ENCODE measurements at places on chromosomes 4 and X.

DNA sequence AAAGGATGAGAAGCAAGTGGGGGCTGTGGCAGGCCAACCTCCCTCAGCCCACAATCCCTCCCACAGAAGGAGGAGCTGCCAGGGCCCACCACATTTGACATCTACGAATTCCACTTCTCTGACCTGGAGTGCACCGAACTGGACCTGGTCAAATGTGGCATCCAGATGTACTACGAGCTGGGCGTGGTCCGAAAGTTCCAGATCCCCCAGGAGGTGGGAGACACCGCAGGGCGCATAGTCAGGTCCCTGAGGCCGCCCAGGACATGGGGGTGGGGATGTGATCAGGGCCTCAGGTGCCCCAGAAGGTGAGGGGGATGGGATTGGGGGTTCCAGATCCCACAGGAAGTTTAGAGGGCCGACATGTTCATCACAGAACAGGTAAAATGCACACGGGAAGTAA is 13.7 kb downstream of the ATP5ME start:
- DNase-seq, result no peak

DNA sequence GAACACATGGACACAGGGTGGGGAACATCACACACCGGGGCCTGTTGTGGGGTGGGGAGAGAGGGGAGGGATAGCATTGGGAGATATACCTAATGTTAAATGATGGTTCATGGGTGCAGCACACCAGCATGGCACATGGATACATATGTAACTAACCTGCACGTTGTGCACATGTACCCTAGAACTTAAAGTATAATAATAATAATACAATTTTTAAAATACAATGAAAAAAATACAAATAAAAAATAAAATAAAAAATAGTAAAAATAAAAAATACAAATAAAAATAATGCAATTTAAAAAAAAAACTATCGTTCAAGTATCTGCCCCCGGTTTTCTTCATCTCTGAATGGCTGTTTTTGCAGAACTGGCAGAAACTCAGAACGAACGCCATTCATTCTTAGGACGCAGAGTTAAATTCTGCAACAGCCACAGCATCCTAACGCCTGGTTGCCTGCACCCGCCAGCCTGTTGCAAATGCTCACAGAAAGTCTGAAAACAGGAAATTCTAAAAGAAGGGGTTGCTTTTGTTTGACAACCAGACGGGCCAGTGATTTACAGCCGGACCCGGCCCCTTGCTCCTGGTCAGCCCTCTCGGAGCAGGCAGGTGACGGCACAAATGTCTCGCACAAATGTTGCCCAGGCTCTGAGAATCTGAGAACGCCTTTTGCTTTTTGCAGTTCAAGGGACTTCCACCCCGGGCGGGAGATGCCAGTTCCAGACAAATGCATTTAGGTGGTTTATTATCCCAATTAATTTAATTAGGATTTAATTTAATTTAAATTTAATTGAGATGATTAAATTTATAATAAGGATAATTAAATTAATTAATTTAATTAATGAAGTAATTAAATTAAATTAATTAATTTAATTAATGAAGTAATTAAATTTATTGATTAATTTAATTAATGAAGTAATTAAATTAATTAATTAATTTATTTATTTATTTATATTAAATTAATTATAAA is 47.8 kb downstream of the CRLF2 start:
- no peak for DNase-seq

DNA sequence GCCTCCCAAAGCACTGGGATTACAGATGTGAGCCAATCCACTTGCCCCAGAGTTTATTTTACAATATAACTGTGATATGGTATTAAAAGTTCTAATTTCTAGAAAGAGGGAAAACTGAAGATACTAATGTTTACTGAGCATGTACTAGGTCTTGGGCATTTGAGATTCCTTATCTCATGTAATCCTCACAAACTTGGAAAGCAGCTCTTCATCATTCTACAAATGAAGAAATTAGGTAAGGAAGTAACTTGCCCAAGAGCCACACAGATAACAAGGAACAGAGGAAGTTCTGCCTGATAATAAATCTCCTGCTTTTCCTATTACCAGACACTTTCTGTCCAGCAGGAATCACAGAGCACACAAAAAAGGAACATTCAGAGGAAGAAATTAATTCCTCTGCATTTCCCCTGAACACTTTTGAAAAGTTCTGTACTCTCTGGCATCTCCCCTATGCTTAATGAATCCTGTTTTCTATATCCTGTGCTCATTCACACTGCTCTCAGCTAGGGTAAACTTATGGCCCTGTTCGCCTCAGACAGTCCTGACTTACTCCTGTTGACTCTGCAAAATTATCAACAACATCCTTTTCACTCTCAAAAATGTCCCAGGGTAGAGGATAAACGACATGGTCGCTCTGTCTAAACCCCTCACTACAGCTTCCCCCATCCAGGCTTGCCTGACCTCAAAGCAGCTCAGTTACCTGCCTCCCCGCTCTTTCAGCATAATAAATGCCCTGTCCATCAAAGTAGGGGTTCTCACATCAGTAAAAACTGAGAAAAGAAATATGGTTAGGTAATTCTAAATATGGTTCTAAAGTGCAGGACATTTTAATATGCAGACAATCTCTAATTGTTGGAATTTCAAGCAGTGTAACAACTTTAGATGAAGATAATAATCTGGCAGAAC is 13.6 kb downstream of the SH3RF1 start:
- DNase-seq, result no peak

- DNase-seq, result no peak
These were observed 368.7 kb downstream of the MID1IP1 start for GRCh38 chrX:39169976-39170375.

DNA sequence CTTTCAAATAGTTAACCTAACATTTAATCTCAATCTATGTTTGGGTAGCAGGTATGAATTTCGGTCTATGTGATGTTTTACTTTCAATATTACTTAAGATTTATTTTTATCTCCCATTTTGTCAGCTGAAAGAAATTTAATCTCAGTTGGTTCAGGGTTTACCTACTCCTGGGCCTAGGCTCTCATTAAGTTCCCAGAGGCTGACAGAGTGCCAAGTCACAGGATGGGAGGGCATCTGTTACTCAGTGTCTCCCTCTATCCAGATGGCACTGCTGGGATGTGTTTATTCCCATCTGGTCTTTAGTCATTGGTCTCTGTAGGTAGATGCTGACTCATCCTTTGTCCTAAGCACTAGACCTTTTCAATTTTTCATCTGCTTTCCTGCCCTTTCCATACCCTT is 129.4 kb upstream of the ARSJ start:
- no peak for DNase-seq

- no peak for DNase-seq
These were observed 1.9 kb downstream of the NALF2 start for GRCh38 chrX:69505772-69506616.

GRCh38 chr4:21699446-21699845 is 249.1 kb downstream of the KCNIP4 start:
- DNase-seq, result no peak

- DNase-seq, result no peak
These were observed 262.6 kb downstream of the GPC3 start for GRCh38 chrX:133722756-133723155.

- no peak for DNase-seq
These were observed 664.3 kb upstream of the TENM3 start for GRCh38 chr4:181578911-181579310.

DNA sequence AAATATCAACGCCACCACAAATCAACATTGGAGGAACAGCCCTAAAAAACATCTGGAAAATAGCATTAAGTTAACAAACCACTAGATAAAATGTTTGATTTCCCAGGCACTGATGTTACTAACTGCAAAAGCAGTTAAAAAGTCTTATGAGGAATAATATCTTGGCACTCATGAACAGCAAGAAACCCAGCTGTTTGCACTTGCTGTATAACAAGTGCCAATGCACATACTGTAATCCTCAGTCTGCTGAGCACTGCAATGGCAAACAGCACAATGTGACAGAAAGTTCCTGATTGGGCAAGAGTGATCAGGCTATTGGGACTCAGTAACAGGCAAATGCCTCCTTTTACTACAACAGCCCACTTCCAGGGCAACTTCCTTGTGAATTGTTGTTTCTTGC is 20.8 kb upstream of the SEC24B start:
- DNase-seq, result no peak

DNA sequence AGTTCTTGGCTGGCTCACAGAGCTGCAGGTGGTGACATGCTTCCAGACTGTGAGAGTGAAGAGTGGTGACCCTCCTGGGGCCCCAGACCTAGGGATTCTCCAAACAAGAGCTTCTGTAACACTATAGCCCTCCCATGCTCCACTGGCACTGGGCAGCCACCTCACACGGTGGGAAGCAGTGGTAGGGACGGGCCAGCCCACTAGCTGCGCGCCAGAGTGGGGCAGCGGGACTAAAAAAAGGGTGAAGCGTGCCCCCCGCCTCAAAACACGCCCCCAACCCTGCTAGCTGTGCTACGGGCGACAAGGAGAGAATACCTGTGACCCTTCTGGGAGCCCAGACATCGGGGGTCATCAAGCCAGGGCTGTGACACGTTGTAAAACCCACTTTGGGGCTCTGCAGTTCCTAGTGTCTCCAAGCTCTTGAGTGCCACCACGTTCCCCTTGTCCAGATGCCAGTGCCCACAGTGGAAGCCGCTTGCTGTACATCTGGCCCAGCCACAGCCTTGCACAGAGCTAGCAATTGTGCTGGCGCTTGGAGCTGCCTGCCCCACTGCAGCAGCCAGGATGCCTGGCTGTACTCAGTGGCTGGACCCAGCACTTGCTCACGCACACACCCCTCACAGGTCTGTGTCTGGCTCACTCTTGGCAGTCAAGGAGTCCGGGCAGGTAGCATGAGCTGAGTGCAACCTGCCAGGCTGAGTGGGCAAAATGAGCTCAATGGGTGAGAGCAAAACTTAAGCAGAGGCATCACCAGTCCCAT is 100.0 kb downstream of the DCAF12L2 start:
- DNase-seq, result no peak

GRCh38 chrX:111503485-111503993 is 7.9 kb upstream of the SERTM2 start:
- DNase-seq, result no peak

GRCh38 chr4:55363691-55364351 is 17.8 kb downstream of the SRD5A3 start:
- DNase-seq, result no peak

DNA sequence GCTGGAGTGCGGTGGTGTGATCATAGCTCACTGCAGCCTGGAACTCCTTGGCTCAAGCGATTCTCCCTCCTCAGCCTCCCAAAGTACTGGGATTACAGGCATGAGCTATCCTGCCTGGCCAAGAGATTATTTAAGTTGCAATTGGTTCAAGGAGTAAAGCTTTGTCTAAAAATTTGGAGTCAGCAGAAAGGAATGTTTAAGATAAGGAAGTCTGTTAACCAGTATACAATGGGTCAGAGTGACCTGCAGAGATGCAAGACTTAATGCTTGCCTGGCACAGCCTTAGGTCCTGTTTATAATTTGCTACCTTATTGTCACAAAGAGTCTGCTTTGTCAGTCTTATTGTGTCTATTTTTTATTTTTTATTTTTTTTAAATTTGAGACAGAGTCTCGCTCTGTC is 826.2 kb downstream of the NLGN4X start:
- no peak for DNase-seq

- no peak for DNase-seq
These were observed 13.8 kb downstream of the MAGED2 start for GRCh38 chrX:54821310-54821709.

GRCh38 chr4:13618212-13618806 is 9.2 kb downstream of the BOD1L1 start:
- DNase-seq, result no peak

DNA sequence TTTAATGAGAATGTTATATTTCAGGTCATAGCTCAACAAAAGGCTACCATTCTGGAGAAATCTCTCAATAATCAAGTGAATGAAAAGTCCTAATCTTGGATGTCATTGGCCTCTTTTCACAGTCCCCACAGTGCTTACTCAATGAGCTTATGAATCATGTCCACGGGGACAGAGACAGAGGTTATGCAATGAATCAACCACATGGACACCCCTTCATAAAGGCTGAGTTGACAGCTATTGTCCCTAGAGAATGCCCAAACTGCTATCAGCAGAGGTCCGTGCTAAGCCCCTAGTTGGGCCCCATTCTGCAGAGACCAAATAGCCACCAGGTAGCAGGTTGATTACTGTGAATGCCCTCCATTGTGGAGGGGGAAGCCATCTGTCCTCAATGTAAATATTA is 158.1 kb downstream of the LHFPL1 start:
- no peak for DNase-seq

DNA sequence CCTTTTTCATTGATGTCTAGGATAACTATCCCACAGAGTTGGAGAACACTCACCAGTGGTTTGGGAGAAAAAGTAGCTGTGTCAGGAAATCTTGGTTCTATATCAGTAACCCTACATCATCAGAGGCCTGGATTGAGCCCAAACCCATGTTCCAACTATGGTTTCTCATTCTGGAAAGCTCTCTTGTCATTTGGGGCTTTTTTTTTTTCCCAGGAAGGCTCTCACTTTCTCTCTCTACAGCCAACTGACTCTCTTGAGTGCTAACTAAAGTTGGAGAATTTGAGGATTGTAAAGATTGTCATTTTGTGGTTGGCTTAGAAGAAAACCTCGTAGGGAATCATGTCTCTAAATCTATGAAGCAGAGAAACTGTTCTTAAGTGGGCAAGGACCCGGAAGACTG is 228.2 kb upstream of the DIPK2B start:
- DNase-seq, result no peak

- DNase-seq, result no peak
These were observed 88.7 kb upstream of the ELOVL6 start for GRCh38 chr4:110287130-110287529.

GRCh38 chr4:153322791-153323190 is 21.7 kb upstream of the MND1 start:
- no peak for DNase-seq

DNA sequence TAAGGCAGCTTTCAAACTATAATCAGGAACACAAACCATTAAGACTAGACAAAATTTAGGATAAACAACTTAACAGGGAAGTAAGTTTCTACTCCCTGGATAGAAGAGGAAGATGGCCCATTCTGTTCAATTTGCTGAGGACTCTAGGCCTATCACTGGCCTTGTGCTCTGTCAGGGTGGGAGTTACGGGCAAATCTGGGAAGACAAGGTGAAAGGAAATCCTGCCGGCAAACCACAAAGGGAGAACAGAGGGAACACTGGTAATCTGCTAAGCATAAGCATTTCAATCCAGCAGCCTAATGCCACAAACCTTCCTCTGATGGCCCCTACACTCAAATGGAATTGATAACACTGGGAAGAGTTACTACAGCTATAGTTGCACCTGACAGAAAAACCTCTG is 8.3 kb downstream of the GPR82 start:
- DNase-seq, result no peak

- DNase-seq, result no peak
These were observed 19.7 kb downstream of the NHSL2 start for GRCh38 chrX:71930298-71930697.

DNA sequence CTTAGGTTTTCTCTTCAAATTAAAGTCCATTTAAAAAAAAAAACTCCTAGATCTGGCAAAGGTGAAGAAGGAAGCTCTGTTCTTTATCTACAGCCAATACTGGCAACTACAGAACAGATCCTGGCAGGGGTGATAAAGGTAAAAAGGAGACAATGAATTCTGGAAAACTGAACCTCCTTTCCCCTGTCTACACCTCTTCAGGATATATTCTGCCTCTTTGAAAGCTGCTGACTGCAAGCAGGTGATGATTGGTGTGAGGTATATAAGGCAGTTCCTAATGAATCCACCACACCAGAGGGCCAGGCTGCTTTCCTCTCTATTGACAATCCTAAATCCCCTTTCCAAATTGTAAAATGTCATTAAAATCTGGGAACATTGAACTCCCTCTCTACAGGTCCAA is 370.1 kb downstream of the PPP3CA start:
- no peak for DNase-seq

- DNase-seq, result no peak
These were observed 35.4 kb upstream of the TMSB15B start for GRCh38 chrX:103927030-103927429.

Data from activated T-helper 9 cell treated with anti-CD3 and anti-CD28 coated beads, Interleukin-2, amount 50 U/mL, for 16 hours (primary cell).